ENCODE measurements at places on chromosomes 2 and 18. TPM values are rescaled to one million over a fixed set of nuclear protein-coding genes. Genes with fewer than 3 reads are reported as not detected.

Gene D2HGDH
- 45.3 TPM for total RNA-seq

Gene GCG
- not detected for total RNA-seq

Gene LAMA3
- total RNA-seq = 110 TPM

Gene BCL2L11
- total RNA-seq = 15.9 TPM

Gene ERMN
- total RNA-seq = 1.6 TPM

Gene FOXD4L1
- 0.34 TPM for total RNA-seq

Gene AKAIN1
- not detected for total RNA-seq

Gene IL36RN
- total RNA-seq = 0.09 TPM

Gene PLCD4
- 4.7 TPM for total RNA-seq
